ENCODE measurements at places on chromosomes 5 and 9.

GRCh38 chr9:105198023-105198422, 46.4 kb upstream of the SLC44A1 start:
- no peak for DNase-seq

GRCh38 chr5:178522361-178522760, 67.8 kb downstream of the COL23A1 start:
- DNase-seq, result no peak

GRCh38 chr9:97237311-97237786, 70.1 kb upstream of the CCDC180 start:
- no peak for DNase-seq

DNA sequence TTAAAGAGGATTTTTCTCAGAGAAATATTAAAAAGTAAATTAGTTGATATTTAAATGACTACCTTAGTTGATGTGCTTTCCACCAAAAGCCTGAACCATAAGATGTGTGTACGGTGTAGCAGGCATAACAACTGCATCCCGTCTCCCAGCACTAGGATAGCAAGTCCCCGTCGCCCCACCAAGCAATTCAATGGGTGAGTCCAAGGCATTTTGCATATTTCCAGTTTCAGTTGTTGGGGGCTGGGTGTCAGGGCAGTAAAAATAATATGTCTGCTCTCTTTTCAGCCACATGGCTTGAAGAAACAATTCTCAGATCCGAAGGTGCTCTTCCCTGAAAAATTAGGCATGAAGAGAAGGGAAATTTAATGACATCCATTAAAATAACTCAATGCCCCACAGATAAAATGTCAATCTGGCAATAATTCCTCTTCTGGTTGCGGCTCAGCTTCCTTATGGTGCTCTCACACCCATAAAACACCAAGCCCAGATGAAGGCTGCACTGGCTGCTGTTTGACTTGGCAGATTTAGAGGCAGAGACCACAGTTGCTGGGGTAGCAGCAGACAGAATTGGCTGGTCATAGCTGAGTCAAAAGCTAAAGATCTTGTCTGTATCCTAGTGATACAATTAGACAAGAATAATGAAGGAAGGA, 124.4 kb upstream of the ADCY2 start:
- DNase-seq, result no peak

DNA sequence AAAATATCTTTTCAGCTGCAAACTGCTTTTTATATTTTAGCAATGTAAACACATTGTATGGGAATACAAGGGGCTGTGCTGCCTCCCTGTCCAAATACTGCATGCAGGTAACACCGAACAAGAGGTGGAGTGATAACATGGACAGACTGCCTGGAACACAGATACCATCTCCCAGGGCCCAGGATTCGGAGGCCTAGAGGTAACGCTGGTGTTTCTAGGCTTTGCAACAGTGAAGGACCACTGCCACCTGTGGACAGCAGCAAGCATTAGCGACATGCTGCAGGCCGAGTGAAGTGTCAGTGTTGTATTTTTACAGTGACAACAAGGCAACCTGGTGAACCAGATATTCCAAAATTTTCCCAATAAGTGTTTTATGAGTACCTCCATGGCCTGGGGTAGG, 379.1 kb downstream of the DMRT2 start:
- DNase-seq, result peak; percentile 11

Data from foreskin fibroblast (primary cell).